ENCODE measurements at places on chromosomes 6 and 20.

GRCh38 chr6:79469376-79470246 lies 67.6 kb downstream of the LCA5 start:
- DNase-seq: no peak

GRCh38 chr20:25081065-25081729 lies 744 bp downstream of the VSX1 start:
- no peak for DNase-seq

DNA sequence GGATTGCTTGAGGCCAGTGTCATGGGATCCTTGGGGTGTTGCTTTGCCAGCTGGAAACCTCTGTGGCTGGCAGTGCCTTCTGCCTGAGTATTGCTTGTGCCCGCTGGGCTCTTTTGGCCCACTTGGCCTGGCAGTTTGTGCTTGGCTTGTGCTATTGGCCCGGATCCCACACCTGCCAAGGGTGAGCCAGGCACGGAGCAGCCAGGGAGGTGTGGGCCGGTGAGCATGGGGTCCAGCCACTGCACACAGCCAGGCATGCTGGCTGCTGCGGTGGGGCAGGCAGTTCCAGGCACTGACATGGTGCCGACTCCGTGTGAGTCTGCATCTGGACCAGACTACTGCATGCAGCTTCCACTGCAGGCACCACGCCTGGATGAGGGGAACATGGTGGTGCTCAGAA lies 62.5 kb upstream of the SYNCRIP start:
- no peak for DNase-seq

GRCh38 chr6:135506270-135506997 lies 8.9 kb upstream of the AHI1 start:
- peak; percentile 50 for DNase-seq

DNA sequence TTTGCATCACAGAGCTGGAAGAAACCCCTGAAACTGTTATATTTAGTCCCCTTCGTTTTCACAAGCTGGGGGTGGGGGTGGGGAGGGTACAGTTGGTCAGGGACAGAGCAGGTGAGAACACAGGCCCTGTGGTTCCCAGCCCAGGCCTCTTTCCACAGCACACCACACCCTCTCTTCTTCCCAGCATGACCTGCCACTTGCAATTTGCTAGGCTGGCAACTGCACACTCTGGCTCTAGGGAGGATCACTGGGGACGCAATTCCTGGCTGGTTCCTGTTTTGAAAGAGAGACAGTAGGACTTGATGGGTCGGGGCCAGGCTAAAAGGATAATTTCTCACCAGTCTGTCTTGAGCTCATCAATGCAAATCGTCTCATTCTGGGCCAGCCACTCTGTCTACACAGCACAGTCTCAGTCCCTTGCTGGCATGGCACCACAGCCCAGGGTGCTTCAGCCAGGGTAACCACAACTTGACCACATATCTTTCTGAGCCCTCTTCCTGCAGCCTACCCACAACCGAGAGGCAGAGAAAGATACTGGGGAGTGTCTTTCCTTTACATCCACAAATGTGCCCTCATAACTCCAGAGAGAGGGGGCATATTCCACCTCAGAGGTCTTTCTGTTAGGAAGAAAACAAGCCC lies 41.7 kb upstream of the EMILIN3 start:
- no peak for DNase-seq

GRCh38 chr6:23031986-23032385 lies 462.6 kb downstream of the HDGFL1 start:
- no peak for DNase-seq

- no peak for DNase-seq
Observed at GRCh38 chr6:111834356-111834755, 38.9 kb downstream of the FYN start.

DNA sequence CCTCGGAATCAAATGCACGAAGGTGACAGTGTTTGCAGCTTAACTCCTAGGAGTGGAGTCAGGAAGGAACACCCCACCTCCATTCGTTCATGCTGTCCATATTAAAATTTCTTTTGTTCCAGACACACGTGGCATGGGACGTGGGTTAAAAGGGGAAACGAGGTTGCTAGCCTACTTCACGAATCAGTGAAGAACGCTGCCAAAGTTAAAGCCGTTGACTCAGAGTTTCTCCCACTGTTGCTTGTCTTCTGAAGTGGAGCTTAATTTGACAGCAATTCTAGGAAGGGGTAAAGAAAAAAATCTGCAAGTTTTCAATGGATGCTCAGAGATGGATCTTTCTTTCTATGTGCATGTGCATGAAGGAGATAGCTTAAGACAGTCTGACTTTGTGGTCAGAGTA lies 499.1 kb downstream of the CD83 start:
- no peak for DNase-seq

DNA sequence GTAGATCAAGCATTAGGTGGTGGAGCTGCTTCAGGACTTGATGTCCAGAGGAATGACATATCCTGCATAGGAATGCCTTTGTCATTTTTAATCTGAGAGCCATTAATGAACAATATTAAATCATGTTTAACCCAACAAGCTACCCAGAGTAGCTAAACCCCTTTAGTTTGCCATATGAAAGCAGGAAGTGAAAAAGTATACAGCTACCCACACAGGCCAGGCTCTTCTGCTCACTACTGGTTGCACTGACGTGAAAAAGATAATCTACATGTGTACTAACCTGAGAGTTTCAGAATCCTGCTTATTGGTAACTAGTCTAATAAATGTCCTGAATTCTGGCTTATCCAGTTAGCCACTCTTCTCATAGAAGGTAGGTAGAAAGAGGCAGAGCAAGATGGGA lies 19.9 kb downstream of the GLYATL3 start:
- DNase-seq: no peak

DNA sequence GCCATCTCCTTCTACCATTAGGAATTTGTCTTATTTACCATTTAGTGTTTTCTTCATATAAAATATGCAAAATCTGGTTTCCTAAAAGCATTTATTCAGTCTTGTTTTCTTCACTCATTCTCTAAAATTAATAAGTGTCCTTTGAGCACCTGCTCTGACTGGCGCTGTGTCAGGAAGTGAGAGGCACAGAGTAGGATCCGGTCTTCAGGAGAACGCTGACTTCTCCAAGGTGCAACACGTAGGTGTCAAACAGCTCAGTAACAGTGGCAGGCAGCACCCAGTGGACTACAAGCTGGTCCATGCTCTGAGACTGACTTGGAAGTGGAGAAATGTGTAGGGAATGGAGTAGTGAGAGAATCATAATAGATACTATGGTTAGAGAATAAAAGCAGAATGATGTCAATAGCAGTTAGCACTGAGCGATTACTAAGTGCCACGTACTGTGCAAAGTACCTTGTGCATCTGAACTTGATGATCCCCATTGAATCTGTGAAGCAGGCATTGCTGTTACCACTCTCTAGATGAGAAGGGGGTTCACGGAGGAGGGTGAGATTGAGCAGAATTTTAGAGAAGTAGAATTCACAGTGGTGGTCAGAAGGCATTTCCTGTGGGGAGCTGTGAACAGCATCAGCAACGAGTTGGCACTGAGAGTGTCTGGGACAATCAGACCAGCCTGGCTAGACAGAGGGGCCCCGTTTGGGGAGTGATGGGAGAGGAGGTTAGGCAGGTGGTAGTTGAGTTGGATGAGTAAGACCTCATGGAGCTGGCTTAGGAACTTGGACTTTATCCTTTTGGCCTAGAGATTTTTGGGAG lies 569.8 kb downstream of the QKI start:
- no peak for DNase-seq

DNA sequence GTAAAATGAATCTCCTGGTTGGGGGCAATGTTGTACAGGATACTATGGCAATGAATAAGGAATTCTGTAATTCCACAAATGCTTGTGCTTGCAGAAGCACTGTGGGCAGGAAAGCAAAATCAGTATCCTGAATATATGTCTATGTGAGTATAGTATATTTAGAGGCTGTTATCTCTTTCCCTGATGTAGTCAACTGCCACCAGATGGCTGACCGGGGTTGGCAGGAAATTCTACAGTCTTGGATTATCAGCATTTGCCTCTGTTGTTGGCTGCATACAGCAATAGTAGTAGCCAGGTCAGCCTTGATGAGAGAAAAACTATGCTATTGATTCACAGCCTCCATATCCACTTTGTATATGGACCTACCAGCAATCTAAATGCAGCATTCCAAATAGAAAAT lies 425.1 kb upstream of the JAG1 start:
- DNase-seq: no peak

DNA sequence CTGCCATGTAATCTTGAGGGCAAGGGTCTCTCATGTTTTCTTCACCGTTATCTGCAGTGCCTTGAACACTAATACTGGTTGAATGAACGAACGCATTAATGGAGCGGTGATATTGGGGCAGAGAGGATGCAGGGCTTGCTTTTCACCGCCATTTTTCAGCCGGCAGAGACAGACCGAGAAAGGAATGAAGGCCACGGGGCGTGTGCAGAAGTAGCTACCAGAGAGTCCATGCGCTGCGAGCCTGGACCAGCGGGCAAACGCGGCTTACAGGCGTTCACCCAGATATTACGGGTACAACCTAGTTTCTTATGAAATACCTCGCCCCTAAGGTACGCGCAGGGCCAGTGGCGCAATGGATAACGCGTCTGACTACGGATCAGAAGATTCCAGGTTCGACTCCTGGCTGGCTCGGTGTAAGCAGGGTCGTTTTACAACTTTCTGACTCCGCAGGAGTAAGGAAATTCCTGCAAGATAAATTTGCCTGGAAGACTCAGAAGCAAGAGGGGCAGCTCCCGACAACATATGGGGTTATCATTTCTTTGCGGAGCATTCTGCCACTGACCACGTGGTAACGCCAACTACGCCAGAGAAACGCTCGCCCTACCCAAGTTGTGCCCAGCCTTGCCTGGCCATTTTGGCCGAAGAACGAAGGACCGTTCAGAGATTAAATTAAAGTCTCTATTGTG lies 863 bp upstream of the HMGN4 start:
- peak; percentile 88 for DNase-seq

DNA sequence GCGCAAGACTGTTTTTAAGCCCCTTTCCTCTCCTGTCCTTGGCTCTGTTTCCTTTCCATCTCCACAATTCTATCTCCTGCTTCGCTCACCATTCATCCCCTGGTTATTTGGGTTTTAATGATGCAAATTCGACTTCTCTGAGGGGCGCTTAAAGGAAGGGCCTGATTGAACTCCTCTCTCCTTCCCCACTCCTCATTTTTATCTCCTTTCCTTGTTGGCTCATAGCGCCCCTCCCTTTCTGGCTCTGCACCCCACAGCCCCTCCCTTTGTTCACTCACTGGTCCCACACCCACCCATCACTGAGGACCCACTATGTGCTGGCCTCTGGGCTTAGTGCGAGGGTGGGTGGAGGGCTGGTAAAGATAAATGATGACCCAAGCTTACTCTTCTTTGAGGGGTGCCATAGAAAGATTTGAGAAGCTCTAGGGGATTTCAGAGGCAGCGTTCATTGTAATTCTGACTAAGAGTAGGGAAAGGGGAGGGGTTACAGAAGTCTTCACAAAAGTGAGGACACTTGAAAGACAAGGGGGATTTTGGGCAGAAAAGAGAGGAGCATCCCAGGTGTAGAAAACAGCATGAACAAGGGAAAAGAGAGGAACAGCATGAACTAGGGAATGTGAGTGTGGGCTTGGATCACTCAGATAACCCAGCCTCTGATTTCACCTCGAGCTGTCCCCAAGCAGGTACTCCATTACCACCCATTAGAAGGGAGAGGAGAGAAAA lies 507.8 kb downstream of the CD83 start:
- no peak for DNase-seq

DNA sequence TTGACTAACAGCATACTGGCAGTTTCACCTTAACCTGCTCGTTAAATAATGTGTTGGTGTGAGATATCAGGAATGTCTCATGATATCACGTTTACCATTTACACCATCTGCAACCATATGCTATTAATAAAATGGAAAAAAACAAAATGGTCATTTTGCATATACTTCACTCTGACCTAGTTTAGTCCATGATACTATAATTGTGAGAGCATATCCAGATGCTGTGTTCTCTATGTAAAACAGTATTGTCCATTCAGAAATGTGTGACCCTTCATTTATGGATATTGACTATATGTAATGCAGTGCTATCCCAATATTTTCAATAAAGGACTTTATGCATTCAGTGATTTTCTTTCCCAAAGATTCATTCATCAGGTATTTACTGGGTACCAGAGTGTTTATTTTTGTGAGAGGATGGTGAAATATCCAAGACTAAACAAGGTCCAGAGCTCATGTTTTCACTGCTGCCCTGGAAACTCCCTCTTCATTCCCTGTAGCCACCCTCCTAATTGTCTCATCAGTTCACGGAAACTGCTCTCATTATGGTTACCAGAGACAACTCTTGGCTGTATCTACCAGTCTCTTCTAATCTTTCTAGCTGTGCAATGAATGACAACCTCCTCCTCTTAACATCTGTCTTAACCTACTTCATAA lies 25.7 kb upstream of the HINT3 start:
- no peak for DNase-seq

DNA sequence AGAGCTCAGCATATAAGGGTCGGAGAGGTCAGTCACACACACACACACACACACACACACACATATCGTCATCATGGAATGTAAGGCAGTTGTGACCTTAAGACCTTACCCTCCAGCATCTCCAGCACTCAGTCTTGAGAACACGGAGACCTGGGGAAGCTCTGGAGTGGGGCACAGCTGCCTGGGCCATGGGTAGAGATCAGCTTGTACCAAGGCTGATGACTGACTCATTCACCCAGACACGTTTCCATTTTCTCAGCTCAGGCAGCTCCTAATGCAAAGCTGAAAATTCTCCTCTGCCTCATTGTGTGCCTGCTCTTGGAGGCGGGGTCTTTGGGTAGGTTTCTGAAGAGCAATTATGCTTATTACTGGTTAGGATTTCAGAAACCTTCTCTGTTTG lies 38.3 kb upstream of the PDYN start:
- DNase-seq: no peak

DNA sequence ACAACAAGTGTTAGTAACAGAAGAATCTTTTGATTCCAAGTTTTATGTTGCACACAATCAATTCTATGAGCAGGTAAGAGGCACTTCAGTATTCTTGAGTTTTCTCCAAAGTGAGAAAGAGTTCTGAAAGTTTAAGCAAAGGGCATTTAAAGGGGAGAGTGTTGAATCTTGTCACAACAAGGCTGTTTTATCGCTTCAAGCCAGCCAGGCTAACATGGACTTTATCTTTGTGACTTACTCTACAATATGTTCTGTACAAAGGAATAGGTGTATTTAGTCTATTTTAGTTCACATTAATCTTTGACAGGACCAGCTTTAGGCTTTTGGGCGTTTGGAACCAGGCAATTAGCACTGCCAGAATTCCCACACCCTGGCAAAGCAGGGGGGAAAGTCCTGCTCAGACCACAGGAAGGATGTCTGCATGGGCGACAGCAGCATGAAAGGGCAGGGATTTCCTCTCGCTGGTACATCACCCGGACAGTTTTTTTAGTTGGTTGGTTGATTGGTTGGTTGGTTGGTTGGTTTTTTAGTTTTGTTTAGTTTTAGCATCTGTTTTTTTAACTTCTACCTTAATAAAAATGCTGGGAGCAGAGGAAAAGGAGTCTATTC lies 395.4 kb upstream of the SOX4 start:
- DNase-seq: no peak
